Hematopoietic multipotent progenitor cell (in vitro differentiated cells): ENCODE measurements at places on chromosomes 16 and 17.

GRCh38 chr17:79339321-79339720 lies 264.7 kb downstream of the ENGASE start:
- DNase-seq = no peak

GRCh38 chr16:76164970-76165558 lies 112.1 kb upstream of the CNTNAP4 start:
- DNase-seq = no peak

- no peak for DNase-seq
Measured at GRCh38 chr17:21464611-21465021, 88.5 kb downstream of the KCNJ12 start.

GRCh38 chr16:51430716-51431369 lies 279.8 kb upstream of the SALL1 start:
- DNase-seq = no peak

- DNase-seq = peak; percentile 57
Measured at GRCh38 chr16:11634312-11634711, 33.9 kb upstream of the SNN start.

DNA sequence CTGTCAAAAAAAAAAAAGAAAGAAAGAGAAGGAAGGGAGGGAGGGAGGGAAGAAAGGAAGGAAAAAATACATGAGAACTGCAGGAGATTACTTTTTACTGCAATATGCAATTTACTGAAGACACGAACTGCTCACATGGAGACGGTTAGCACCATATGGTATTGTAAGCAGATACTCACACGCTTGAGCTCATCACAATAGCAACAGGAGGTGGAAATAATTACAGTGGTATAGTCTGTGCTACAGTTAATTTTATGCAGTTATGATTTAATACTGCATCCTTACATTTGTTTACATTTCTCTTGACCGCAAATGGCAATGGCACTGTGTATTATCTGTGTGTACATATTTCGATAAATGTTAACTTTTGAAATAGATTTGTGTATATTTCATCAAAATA lies 21.4 kb upstream of the SLC46A1 start:
- DNase-seq = no peak

DNA sequence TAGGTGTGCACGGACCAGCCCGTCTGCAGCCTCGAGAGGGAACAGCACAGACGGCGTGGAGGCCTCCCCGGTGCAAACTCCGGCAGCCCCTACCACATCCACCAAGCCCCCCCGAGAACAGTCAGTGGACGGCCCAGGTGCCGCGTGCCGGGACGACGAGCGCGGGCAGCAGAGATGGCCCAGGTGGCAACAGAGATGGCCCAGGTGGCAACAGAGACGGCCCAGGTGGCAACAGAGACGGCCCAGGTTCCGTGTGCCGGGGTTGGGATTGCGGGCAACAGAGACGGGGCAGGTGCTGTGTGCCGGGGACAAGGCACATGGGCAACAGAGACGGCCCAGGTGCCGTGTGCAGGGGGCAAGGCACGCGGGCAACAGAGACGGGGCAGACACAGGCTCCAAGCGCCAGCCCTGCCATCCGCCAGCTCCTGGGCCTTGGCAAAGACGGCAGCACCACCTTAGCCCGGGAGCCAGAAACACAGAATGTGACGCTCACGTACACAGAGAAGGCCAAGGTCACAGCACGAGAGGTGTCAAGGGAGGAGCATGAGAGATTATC lies 31.1 kb downstream of the RPH3AL start:
- DNase-seq = no peak

DNA sequence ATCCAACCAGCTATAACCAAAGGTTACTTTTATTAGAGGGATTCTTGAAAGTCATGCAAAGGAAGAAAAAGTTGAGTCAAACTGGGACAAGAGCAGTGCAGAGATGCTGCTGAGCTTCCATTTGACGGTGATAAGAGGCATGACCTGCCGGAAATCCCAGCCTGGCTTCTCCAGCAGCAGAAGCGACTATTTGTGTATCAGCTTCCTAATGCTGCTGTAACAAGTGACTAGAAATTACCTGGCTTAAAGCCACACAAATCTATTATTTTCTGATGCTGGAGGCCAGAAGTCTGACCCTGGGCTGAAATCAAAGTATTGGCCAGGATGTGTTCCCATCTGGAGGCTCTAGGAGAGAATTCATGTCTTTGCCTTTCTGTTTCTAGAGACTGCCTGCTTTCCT lies 41.6 kb upstream of the CPPED1 start:
- DNase-seq = no peak

DNA sequence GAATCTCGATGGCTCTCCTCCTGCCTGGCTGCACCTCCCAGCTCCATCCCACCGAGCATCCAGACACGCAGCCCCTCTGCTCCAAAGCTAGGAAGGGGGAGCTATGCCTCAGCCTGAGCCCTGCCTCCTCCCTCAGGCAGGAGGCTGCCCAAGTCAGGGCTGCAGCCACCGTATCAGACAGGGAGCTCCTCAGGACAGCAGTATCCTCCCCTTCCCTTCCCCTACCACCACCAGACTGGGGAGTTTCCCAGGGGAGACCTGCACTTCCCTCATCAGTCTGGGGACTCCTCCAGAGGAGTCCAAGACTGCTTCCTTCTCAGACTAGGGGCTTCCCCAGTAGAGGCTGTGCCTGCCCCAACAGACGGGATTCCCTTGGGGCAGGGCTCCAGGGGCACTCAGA lies 17.5 kb downstream of the TMEM132E start:
- DNase-seq = no peak
